Stimulated activated CD8-positive, alpha-beta memory T cell treated with anti-CD3 and anti-CD28 coated beads, Interleukin-15, amount 100 ng/mL, for 24 hours (primary cell): ENCODE measurements at places on chromosomes 7 and 10.

DNA sequence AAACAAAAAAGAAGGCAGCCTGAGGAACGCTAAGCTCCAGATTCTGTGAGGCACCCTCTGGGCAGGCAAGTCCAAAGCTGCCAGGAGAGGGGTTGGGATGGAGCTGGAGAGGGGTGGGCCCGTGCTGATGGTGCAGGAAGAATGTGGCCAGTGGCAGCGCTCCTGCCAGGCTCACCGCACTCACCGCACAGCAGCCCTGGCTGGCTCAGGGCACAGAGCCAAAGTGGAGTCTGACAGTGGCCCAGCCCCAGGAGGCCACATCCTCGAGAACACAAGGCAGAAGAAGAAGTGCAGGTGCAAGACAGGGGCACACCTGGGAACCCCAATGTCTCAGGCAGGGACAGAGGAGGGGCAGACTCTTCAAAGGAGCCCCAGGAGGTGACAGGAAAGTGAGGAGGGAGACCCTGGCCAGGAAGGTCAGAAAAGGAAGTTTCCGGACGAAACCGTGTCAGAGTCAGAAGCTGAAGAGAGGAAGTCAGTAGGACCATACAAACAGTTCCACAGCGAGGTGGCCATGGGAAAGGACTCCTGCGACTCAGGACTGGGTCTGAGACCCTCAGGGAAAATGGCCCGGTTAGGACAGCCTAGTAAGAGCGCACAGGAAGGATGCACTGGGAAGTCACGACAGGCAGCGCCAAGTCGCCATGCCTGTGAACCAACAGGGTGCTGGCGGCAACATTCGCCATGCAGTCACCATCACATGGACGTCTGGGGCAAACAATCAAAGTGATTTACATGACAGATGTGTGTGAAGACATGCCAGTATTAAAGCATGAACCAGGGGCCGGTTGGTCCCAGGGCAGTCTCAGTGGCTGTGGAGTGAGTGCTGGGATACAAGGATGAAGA lies 54.4 kb downstream of the COBL start:
- no peak for DNase-seq

GRCh38 chr10:22229802-22230157 lies 12.0 kb upstream of the EBLN1 start:
- no peak for DNase-seq

GRCh38 chr10:84683550-84683949 lies 355.2 kb downstream of the CCSER2 start:
- DNase-seq = no peak

GRCh38 chr10:69466689-69467088 lies 15.4 kb downstream of the TSPAN15 start:
- DNase-seq = no peak

DNA sequence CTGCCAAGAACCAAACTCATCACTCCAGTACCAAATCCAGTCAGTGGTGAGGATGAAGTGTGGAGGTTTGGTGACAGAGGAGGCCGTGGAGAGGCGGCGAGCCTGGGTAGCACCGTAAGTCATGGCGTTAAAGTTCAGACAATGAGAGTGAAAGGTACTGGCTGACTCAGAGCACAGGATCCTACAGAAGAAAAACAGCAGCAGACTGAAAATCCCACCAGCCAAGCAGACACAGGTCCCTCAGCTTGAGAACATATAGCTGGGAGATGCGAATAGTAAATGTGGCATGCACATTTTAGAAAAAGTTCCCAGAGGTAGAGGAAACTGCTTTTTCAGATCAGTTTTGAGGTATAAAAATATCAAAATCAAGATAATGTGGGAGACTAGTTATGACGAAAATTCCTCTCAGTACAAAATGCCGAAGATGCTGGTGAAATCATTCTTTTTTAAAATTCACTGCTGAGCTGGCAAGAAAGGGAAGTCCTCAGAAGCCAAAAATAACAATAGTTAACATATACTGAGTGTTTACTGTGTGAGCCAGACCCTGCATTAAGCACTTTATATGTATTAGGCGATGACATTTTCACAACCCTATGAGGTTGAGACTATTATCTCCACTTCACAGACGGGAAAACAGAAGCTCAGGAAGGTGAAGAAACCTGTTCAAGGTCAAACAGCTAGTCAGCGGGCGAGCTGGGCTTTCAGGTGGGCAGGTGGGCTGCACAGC lies 20.9 kb downstream of the PARP12 start:
- no peak for DNase-seq

GRCh38 chr10:47040041-47040491 lies 128.8 kb downstream of the PTPN20 start:
- no peak for DNase-seq

DNA sequence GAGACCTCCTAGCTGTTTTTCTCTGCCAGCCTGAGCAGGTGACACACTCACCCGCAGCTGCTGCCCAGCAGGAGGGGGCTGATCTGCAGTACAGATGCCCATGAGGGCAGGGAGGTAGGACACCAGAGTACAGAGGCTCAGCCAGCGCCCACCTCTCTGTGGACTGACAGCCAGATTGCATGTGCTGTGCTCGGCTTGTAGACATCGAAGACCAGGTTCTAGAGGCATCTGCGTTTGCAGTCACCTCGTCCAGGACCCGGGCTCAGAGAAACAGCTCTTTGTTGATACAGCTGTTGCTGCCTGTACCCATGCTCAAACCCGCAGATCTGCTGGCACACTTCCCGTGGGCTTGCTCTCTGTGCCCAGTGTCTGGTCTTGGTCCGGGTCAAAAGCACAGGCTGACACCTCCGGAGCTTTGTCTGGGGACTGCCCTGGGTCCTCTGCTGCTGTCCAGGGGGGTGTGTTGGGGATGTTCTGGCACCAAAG lies 224.7 kb downstream of the GLRX3 start:
- no peak for DNase-seq

DNA sequence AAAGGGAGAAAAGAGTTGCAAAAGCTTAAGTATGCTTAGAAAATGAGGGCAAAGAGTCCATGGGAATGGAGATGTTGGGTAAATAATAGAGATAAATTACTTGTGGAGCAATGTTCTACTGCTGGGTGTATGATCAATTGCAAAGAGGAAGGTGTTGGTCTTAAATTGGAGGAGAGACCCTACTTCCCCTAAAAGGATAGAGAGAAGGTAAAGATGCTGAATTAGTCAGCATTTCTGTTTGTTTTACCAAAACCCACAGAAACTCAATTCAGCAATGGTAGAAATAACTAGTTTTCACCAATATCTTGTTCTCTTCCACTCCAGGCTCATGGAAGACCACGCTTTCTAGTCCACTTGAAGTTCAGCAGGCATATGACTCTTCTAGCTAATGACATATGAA lies 32.1 kb downstream of the ASB4 start:
- DNase-seq = no peak

DNA sequence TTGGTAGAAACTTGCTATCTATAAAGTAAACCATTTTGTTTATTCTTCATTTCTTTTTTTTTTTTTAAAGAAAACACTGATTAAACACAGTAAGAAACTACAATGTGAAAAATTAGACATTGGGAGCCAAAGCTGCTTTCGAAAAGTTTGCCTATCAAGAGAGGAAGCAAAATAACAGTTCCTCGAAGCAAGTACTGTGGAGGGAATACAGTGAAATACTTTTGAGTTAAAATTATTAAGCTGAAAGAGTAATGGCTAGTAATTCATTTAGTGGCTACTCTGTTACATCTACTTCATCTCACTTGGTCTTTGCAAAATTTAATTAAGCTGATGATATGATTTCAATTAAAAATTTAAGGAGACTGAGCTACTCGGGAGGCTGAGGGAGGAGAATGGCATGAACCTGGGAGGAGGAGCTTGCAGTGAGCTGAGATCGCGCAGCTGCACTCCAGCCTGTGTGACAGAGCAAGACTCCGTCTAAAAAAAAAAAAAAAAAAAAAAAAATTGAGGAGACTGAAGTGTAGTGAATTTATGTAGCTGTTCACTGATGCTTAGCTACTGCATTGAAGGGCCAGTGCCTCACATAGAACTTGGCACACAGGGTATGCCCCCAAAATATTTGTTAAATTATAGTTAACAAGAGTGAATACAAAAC lies 982.1 kb upstream of the MBL2 start:
- no peak for DNase-seq

GRCh38 chr7:118839515-118839914 lies 615.0 kb downstream of the ANKRD7 start:
- no peak for DNase-seq

DNA sequence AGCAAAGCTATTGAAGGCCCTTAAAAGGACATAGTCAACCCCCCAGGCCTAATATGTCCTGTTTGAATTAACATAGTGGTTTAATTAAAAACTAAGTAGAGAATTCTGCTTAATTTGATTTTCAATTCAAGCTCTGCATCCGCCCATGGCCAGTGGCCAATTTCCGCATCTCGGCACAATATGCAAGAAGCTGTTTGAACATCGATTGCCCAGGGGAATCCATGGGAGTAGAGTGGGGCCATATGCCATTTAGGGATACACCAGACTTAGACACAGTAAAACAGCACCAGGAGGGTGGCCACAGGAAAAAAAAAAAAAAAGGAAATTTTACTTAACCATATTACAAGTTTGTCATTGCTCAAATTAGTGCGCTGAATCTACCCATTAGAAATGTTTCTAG lies 100.4 kb downstream of the LMBR1 start:
- no peak for DNase-seq

GRCh38 chr10:31140716-31141115 lies 109.1 kb upstream of the ZNF438 start:
- no peak for DNase-seq

- DNase-seq = no peak
These were observed 158.2 kb upstream of the NPY start for GRCh38 chr7:24125765-24126164.

DNA sequence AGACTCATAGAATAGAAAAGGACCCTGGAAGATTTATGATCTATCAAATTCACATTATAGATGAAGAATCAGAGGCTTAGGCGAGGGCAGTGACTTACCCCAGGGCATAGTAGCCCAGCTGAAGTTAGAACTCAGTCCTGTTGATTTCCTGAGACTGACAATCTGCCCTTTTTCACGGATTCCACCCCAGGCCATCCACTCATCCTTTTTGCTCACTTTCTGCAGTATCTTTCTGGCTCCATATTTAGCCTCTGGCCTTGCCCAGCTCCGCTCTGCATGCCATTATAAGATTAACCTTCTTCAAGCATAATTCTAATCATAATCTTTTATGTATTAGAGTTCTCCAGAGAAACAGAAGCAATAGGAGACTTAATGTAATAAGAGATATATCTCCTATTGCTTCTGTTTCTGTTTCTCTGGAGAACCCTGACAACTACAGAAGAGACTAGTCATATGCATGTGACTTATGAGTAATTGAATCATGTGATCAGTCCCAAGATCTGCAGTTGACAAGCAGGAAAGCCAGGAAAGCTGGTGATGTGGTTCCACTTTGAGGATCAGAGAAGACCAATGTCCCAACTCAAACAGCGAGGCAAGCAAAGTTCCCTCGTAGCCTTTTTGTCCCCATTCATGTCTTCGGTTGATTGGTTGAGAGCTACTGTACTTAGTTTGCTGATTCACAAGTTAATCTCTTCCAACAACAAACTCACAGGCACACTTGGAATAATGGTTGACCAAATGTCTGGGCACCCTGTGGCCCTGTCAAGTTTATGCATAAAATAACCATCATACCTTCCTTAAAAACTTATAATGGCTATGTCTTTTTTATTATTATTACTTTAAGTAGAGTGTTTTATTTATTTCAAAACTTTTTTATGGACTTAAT lies 412.1 kb downstream of the SUGCT start:
- no peak for DNase-seq

DNA sequence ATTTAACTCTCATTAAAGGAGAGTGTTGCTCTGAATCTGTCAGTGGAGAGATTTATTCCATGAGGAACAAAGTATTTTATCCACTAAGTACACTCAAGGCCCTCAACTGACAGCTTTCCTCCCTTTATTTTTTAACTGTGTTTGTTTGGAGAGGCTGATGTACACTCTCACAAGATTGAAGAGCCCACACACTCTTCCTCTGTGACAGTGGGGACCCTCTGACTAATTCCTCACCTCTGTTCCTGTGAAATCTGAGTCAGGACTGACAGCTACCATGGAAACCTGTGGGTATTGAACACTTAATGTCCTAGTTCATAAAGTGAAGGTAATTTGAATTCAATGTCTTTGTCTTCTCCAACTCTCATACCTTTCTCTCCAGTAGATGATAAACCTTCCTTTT lies 189.8 kb upstream of the PITRM1 start:
- no peak for DNase-seq

- DNase-seq = no peak
These were observed 3.8 kb downstream of the LMTK2 start for GRCh38 chr7:98110249-98111022.

DNA sequence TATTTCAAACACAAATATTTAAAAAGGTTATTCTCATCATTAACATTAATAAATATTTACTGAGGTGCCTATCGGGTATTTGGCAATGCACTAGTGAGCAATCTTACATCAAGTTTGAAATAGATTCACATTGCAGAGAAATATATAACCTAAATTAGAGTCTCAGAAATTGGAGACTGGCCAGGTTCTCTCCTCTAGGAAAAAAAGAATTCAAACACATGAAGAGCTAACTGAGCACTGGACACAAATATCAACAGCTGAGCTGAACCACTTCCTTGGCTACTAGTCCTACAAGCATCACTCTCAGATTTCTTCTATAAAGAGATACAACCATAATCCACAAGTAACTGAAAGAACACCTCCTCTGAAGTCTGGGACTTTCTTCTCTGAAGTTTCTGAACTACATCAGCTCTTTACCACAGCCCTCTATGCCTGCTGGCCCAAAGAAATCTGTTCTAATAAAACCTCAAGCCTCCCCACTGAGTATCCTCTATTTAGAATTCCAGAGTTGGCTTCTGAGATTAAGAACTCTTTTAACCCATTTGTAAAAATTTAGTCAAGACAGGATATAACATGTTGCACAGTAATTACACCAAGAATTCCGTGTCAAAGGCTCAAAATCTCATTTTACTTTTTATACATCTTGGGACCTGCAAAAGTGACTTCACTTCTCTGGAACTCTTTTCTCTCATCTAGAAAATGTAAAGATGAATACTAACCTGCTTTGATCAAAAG lies 45.2 kb downstream of the MTERF1 start:
- DNase-seq = no peak

GRCh38 chr10:74047304-74047703 lies 49.4 kb downstream of the VCL start:
- DNase-seq = no peak

DNA sequence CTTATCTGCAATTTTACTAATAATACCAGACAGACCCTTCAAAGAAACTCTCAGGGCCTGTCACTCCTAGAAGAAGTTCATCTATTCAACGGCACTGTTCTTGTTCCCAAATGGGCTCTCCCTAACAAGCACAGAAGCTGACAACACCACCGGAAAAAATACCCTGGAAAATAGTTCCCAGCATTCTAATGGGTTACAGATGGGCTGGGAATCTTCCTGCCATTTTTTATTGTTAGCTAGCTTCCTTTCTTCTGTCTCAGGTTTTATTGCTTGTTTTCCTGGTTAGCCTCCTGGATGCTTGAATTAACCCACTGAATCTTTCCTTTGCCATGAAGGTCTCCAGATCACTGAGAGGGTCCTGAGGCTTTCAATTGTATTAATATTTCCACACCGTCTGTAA lies 689.8 kb upstream of the NRP1 start:
- DNase-seq = no peak

- DNase-seq = no peak
These were observed 1.8 kb downstream of the LRRC18 start for GRCh38 chr10:48937796-48938195.
